ENCODE measurements at places on chromosomes 6 and 20.
A peak's percentile ranks its signal among the peaks of the same experiment; 100 is the strongest.

DNA sequence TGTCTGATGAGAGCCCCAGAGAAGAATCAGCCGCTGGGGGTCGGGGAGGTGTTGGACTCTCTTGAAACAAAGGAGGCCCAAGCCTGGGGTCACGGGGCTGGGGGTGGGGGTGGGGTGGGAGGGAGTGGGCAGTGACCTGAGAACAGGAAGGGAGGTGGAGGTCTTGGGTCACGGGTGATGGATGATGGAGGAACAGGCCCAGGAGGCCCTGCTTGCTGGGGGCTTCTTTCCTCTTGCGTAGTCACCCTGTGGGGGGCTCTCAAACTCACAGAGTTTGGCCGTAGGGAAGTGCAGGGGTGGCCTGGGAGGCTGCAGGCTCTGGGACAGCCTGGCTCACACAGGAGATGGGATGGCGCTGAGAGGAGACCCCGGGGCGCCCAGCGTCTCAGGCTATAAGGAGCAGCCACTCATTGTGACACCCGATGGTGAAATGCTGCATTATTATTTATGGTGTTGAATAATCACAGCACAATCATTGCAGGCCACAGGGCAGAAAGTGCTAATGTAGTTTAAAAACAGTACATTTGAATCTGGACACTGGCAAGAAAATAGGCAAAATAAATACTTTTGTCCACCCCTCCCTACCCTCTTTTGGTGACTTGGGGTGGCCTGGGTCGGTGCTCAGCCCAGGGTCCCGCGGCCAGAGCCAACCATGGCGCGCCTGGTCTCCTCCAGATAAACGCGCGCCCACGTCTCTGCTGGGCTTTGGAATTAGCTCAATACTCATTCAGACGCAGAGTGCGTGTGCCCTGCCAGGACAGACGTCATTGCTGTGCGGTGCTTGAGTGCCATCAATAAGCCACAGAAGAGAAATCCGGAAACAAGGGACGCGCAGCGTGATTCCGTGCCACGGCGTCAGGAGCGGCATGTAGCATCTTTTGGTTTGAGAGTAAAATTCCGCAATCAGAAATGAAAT, 27.3 kb upstream of the BHLHE23 start:
- no peak for DNase-seq

GRCh38 chr6:168367285-168367751, 47.7 kb upstream of the DACT2 start:
- no peak for DNase-seq

- no peak for DNase-seq
Measured at GRCh38 chr20:51093240-51093763, 70.4 kb upstream of the KCNG1 start.

DNA sequence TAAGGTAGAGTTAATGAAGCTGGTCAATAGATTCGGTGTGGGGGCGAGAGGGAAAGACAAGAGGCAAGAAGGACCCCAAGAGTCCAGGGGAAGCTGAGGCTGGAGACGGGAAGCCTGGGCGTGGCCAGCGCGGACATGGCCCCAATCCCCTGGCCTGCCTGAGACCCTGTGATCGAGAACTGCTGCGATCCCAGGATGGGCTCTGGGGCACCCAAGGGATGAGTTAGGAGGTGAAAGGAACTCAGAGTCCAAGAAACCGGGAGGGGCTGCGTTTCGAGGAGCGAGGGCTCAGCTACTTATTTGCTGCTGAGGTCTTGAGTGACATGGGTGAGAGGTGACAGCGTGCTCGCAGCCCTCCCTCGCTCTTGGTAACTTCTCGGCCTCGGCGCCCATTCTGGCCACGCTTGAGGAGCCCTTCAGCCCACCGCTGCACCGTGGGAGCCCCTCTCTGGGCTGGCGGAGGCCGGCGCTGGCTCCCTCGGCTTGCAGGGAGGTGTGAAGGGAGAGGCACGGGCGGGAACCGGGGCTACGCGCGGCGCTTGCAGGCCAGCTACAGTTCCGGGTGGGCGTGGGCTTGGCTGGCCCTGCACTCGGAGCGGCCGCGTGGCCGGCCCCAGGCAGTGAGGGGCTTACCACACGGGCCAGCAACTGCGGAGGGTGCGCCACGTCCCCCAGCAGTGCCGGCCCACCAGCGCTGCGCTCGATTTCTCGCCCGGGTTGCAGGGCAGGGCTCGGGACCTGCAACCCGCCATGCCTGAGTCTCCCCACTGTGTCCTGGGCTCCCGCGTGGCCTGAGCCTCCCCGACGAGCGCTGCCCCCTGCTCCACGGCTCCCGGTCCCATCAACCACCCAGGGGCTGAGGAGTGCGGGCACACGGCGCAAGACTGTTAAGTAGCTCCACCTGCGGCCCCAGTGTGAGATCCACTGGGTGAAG, 58.2 kb downstream of the IRF4 start:
- DNase-seq: no peak

DNA sequence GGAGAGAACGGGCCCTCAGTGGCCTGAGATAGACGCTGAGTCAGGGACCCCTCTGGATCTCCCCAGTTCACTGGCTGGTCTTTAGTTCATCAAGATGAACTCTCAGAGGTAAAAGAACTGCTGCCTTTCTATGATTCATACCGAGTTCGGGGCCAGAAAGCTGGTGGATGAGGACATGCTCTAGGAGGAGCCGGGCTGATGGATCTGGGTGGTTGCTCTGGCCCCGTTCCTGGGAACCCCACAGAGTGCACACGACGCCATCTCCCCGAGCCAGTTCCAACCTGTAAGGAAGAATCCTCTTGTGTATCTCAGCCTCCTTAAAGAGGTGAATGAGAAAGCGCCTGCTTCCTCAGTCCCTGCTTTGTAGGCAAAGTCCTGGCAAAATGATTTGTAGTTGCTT, 142.6 kb upstream of the PDE10A start:
- no peak for DNase-seq

- peak; percentile 35 for DNase-seq
Measured at GRCh38 chr6:107493158-107494057, 3.5 kb downstream of the SOBP start.

GRCh38 chr6:55902796-55903195, 27.4 kb upstream of the BMP5 start:
- DNase-seq: no peak

DNA sequence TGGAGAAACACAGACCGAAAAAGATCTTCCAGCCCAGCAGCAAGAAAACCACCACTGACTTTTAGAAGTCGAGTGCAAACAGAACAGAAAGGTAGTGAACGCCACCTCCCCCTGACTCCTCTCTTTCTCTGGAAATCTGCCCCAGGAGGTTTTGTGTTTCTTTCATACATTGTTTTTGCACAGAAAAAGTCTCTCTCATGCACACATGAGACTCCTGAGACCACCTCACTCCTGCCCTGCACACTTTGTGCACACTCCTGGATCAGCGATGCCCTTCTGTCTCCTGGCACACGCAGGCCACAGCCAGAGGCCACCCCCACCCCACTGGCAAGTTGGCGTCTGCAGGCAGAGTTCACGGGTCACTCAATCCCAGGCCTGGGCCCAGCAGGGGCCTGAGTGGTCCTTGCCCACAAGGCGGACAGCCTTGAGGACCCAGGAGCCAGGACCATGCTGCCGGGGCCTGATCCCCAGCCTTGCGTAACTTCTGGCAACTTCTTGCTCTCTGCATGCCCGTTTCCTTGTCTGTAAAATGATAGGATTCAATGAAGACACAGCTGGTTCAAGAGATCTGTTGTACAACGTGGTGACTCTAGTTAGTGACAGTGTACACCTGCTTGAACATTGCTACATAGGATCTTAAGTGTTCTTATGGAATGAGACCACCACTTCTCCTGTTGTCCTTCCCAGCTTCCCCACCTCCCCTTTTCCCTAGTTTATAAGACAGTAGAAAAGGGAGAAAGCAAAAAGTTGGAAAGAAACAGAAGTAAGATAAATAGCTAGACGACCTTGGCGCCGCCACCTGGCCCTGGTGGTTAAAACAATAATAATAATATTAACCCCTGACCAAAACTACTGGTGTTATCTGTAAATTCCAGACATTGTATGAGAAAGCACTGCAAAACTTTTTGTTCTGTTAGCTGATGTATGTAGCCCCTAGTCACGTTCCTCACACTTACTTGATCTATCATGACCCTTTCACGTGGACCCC, 30.2 kb upstream of the CST7 start:
- DNase-seq: no peak

DNA sequence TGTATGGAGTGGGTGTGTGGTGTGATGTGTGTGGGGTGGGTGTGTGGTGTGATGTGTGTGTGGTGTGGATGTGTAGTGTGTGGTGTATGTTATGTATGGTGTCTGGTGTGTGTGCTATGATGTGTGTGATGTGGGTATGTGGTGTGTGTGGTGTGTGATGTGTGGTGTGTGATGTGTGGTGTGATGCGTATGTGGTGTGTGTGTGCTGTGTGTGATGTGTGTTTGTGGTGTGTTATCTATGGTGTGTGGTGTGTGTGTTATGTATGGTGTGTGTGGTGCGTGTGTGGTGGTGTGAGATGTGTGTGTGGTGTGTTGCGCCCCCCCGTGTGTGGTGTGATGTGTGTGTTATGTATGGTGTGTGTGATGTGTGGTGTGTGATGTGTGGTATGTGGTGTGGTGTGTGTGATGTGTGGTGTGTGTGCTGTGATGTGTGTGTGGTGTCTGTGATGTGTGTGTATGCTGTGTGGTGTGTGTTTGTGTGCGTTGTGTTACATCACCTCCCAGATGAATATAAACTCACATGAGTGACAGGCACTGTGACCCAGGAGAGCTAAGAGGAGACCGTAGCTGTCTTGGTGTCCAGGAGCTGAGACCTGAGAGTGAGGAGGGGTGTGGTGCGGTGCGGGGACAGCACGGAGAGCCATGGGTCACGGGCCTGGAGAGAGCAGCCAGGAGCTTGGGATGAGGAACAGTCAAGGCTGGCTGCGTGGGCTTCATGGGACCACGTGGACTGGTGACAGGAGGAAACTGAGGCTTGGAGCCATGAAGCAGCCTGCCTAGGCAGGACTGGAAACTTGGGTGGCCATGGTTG, 8.8 kb downstream of the DLGAP4 start:
- no peak for DNase-seq

GRCh38 chr6:35468980-35469750, 964 bp downstream of the RPL10A start:
- DNase-seq: no peak

DNA sequence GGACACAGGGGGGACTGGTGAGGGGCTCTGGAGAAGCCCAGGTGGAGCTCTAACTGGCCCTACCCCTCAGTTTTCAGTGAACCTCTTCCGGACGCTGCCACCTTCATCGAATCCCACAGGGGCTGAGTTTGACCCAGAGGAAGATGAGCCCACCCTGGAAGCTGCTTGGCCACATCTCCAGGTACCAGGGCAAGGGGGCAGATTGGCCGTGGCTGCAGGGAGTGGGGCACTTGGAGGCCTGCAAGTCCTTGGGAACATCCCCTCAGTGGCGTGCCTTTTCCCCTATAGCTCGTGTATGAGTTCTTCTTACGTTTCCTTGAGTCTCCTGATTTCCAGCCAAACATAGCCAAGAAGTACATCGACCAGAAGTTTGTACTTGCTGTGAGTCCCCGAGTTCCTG, 6.6 kb downstream of the MEA1 start:
- no peak for DNase-seq

GRCh38 chr20:36261389-36262105, 25.3 kb downstream of the AAR2 start:
- DNase-seq: no peak

DNA sequence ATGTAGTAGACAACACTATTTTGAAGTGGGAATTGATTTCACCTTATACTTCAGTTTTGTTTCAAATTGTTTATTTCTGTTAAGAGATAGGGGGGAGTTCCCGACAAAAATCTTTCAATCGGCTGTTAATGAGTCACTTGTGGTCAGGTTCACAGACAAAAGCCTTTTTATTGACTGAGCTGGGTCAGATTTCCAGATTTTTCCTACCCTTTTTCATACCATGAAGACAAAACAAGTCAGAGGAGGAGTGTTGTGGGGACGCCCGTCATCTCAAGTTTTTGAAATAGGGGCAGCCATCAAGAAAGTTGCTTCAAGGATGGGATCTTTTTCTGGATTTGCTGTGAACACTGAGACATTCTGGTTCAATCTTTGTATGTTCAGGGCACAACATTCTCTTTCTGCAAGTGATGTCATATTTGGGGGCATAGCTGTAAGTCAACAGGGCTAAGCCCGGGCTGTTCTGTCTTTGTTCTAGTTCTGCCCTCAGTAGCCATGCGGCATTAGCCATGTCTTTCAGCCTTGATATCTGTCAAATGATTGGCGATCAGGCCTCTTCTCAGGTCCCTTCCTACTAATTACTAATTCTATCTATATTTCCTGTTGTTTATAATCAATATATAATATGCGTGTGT, 496.0 kb upstream of the MARCKS start:
- no peak for DNase-seq

GRCh38 chr6:53032849-53033248, 32.4 kb upstream of the FBXO9 start:
- DNase-seq: no peak

DNA sequence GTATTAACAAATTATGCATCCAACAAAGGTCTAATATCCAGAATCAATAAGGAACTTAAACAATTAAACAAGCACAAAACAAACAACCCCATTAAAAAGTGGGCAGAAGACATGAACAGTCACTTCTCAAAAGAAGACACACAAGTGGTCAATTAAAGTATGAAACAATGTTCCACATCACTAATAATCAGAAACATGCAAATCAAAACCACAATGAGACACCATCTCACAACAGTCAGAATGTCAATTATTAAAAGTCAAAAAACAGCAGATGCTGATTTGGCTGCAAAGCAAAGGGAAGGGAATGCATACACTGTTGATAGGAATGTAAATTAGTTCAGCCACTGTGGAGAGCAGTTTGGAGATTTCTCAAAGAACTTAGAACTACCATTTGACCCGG, 129.3 kb downstream of the PFDN4 start:
- DNase-seq: no peak

DNA sequence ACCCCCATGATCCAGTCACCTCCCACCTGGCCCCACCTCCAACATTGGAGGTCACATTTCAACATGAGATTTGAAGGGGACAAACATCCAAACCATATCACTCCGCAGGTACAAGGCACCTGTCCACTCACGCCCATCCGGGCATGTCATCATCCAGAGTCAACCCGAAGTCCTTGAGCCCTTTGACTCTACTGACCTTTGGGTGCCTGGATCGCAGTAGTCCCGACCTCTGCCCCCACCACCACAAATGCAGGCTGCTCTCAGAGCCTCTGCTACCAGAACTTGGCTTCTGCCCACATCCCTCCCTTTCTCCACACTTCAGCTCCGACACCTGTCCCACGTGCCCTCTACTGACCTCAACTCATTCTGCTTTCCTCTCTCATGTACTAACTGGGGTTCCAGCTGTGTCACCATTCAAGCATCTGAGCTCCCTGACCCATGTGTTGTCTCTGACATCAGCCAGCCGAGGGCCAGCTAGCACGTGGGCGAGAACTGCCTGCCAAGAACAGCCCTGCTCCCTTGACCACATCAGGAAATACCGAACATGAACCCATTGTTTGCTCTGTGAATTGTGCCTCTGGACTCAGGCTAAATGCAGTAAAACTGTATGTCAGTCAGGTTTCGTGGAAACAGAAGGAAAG, 498.3 kb upstream of the SULF2 start:
- DNase-seq: no peak

- peak; percentile 39 for DNase-seq
Measured at GRCh38 chr20:56606174-56606945, 22.7 kb upstream of the TFAP2C start.

Data from iPS-NIHi11 (cell line).